ENCODE measurements at places on chromosomes 16 and 17.

GRCh38 chr17:78589885-78590284 lies 12.7 kb upstream of the DNAH17 start:
- no peak for DNase-seq

GRCh38 chr16:71185347-71185746 lies 45.2 kb downstream of the HYDIN start:
- no peak for DNase-seq

DNA sequence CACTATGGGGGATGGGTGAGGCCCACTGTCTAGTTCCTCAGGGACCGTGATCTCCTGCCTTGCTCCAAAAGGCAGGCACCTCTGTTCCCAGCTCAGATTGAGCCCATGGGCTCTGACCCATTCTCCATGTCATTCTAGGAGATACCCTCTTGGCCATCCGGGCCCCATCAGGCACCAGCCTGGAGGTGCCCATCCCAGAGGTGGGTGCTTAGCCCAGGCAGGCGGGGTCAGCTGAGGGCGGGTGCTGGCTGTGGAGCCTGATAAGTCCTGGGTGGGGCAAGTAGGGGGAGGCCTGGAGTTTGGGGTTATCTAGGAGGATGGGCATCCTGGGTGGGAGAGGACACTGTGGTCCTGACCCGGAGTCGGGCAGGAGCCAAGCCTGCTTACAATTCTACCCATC lies 2.3 kb downstream of the E2F4 start:
- DNase-seq = no peak

DNA sequence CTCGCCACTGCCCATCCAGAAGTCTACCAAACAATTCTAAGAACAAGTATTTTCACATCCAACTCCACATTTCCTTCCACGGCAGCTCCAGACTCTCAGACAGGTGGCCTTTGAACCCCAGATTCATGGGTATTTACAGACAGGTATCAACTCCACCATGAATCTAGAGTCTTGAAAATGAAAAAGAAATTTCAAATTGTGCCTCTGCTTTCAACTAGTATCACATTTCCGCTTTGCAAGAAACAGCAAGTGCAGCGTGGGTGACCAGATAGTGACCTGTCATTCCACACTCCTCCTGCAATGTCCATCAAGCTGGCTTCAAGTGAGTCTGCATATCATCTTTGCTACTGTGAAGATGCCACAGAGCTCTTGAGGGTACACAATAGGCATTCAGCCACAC lies 232.4 kb upstream of the RPL38 start:
- DNase-seq = no peak

DNA sequence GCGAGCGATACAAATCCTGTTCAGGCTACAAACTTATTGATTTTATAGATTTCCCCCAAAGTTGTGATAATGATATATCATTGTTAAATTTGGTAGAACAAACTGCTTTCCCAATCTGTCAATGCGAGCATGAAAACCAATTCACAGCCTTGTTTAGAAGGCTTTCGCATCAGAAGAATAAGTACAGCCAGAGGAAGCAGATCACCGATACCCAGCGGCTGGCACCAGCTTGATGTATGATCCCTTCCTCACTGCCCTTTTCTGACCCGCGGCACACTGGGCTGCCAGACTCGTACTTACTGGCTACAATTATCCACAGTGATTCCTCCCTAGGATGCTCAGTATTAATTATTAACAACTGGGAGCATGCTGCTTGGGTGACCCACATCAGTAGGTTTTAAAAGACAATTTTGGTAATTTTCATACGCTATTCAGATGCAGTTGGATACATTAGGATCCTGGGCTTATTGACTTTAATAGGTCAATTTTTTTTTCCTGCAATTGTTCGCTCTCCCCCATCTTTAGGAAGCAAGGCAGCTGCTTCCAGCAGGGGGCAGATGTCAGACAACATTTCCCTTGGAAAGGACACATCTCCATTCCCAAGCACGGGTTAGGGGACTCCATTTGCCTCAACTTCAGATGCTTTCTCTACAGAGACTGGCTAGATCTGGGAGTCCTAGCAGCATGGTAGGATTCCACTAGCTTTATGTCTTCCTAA lies 582.7 kb upstream of the PSMD7 start:
- peak; percentile 31 for DNase-seq

- DNase-seq = no peak
Observed at GRCh38 chr17:57295526-57296023, 39.3 kb downstream of the MSI2 start.

DNA sequence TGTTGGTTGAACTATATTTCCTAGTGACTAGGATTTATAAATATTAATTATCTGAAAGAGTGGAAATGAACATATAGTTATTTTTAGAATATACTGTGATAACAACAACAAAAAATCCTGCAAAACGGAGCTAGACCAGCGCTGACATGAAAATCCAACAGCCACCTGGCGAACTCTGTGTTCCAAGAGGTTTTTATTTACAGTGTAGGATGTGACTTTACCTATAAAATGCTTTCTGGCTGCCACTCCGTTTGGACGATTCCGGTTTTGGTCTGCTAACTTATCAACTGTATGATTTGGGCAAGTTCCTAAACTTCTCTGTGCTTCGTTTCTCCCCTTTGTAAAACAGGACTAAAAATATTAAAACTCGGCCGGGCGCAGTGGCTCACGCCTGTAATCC lies 73.7 kb downstream of the ADCY9 start:
- DNase-seq = no peak

GRCh38 chr17:68310152-68310551 lies 18.9 kb downstream of the ARSG start:
- no peak for DNase-seq

- no peak for DNase-seq
Observed at GRCh38 chr16:67027046-67027445, 1.9 kb upstream of the CBFB start.

- no peak for DNase-seq
Observed at GRCh38 chr17:81518113-81518784, 5.7 kb upstream of the ACTG1 start.

DNA sequence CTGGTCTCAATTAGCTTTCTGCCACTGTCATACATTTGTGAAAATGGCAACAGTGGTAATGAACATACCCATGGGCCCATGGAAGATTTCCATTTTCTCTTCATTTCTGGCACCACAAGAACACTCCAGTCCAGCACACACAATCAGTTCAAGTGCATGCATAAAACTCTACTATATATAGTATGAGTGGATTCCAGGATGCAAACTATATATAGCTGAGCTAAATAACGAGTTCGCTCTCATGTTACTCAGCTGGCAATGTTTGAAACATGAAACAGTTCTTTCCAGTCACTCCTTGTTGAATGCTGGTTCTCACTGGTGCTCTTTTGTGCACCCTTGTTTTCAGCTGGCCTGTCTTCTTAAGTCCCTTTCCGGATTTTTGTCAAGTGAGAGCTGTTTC lies 75.2 kb upstream of the DHX40 start:
- no peak for DNase-seq

Measured in GM03348 (cell line).